Immature natural killer cell (primary cell): ENCODE measurements at places on chromosomes 4 and X.
A peak's percentile ranks its signal among the peaks of the same experiment; 100 is the strongest.

GRCh38 chr4:151296227-151296626, 19.3 kb downstream of the PRSS48 start:
- no peak for DNase-seq

- no peak for DNase-seq
These were observed 341.4 kb upstream of the NOCT start for GRCh38 chr4:138674209-138674608.

- no peak for DNase-seq
These were observed 69.2 kb downstream of the ZNF732 start for GRCh38 chr4:236028-236427.

GRCh38 chrX:151938172-151938571, 25.5 kb downstream of the MAGEA4 start:
- DNase-seq: no peak

DNA sequence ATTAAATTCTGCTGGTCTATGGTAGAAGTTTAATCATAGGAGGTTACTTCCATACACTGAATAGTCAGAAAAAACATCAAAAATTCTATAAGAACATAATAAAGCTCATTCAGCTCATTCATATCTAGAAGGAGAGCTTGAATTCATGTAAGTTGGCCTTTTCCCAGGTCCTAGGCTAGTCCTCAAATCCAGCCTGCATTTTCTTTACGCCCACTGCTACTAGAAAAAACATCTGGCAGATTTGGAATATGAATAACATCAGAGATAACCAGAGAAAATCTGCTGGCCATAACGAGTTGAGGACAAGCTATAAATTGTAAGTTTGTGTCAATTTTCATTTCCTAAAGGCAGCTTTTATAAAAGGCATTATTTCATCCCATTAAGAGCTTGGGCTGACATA, 95.5 kb downstream of the MXRA5 start:
- DNase-seq: no peak

- DNase-seq: no peak
These were observed 41.5 kb downstream of the SMARCA5 start for GRCh38 chr4:143554728-143555597.

DNA sequence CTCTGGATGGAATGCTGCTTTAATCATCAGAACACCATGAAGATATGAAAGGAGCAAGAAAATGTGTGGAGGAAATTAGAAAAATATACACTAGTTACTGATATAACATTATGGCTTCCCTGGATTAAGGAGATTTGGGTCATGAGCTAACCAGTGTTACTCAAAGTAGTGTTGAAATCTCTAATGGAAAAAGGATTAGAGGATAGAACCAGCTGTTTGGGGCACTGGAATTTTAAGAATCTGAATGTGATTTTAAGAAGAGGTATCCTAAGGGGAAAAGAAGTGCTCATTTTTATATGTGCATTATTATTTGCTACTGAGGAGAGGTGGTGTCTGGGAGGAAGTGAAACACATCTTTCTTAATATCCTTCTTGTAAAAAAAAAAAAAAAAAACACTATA, 164.1 kb upstream of the PPARGC1A start:
- no peak for DNase-seq

DNA sequence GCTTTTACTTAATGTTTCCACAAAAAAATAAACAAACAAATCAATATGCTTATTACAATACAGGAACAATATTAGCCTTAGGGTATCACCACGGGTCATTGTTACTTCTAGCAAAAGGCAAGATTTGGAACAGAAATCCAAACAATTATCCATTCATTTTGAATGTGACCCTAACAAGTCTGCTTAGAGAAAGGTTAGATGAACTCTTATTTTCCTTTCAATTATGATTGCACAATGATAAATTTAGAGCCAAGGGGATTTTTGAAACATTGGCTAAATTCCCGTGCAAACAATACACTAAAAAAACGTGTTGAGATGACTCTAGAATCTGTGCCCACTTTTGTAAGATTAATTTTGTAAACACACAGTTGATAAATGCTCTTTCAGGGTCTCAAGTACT, 474.7 kb downstream of the PCDH7 start:
- DNase-seq: no peak

GRCh38 chr4:140755774-140756318, 339 bp downstream of the TBC1D9 start:
- no peak for DNase-seq

GRCh38 chr4:187598196-187598595, 397.4 kb upstream of the ZFP42 start:
- no peak for DNase-seq

DNA sequence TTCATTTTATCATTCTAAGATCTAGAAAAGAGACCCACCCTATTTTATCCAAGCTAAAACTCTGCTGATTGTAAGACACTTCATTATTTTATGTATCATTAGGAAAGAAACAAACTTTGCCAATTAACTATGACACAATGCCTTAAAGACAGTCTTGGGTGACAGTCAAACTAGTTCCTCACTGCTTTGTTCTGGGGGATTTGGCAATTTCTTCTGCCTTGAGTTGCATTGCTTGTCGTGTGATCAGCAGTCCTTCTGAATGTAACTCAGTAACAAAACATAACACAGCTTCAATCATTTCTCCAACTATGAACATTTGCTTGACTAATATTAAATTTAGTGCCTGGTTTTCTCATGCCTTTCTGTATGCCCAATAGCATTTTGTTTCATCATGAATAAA, 577.9 kb upstream of the DIPK2B start:
- no peak for DNase-seq

DNA sequence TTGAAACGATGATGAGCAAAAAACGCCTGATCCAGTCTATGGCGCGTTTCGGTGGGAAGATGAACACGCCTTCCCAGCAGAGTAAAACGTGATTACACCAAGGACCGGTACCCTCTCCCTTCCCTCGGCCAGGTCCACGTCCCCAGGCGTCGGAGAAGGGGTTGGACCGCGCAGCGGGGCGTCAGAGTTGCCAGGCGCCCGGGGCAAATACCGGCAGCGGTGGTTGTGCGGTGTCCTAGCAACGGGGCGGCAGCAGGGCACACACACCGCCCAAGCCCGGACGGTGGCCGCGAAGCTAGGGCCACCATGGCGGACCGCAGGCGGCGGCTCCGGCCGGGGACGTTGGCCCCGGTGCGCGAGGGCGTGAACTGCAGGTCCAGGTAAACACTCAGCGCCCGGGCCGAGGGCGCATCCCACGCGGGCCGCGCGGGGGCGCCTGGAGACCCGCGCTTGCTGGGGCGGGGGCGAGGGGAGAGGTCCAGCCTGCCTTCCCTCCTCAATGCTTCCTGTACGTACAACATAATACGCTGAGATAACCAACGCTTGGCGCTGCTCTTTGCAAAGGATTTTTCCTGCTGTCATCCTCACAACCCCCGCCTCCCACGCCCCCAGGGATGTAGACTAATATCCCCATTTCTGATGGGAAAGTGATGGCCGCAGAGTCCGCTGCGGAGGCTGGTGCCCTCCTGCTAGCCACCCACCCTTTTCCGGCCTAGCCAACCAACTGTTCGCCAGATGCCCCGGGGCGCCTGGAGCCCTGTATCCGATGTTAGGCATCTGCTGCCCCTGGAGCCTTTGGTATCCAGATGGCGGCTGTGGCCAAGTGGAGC, at the start of gene FAM47E:
TSS of gene FAM47E (plus strand) at position 281 of the 830 bp plus-strand sequence. CDS start at position 307, 26 bp downstream.
- peak; percentile 68 for DNase-seq

DNA sequence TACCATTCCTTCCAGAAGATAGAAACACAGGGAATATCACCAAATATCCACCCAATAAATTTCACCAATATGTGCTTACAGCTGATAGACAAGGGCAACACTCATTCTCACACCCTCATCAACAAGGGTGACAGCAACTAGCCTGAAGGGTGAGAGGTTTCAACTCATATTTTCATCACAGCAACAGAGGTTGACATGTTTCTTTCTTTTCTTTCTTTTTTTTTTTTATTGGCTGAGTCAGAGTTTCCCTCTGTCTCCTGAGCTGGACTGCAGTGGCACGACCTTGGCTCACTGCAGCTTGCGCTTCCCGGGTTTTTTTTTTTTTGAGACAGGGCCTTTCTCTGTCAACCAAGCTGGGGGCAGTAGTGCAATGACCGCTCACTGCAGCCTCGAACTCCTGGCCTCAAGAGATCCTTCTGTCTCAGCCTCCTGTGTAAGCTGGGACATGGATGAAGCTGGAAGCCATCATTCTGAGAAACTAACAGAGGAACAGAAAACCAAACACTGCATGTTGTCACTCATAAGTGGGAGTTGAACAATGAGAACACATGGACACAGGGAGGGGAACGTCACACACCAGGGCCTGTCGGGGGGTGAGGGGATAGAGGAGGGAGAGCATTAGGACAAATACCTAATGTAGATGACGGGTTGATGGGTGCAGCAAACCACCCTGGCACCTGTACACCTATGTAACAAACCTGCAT, 27.5 kb upstream of the ASMTL start:
- peak; percentile 67 for DNase-seq

- DNase-seq: no peak
These were observed 73.7 kb upstream of the DUSP21 start for GRCh38 chrX:44770121-44770520.
